Mesothelial cell of epicardium (in vitro differentiated cells): ENCODE measurements at places on chromosomes 13 and 19. TPM values are rescaled to one million over a fixed set of nuclear protein-coding genes. Genes with fewer than 3 reads are reported as not detected.

The ZNF492 gene
- total RNA-seq = not detected in 3 replicates

The PRX gene
- 4.7 to 5.2 TPM (median 5.2 TPM) in 3 replicates for total RNA-seq

The CPB2 gene
- not detected in 3 replicates for total RNA-seq

The RAD23A gene
- 78.6 to 87.4 TPM (median 80.7 TPM) in 3 replicates for total RNA-seq

The MKNK2 gene
- total RNA-seq = 92.6 to 97.1 TPM (median 95.9 TPM) in 3 replicates

The PSG11 gene
- total RNA-seq = not detected in 3 replicates

The WTIP gene
- 42.3 to 45.9 TPM (median 42.5 TPM) in 3 replicates for total RNA-seq

The SRRM5 gene
- total RNA-seq = 0.36 to 0.63 TPM (median 0.58 TPM) in 3 replicates

The CYP2S1 gene
- 12.8 to 15.5 TPM (median 13.2 TPM) in 3 replicates for total RNA-seq

The NTN5 gene
- total RNA-seq = 6.8 to 7.3 TPM (median 7.1 TPM) in 3 replicates

The SHISA7 gene
- total RNA-seq = 0.04 TPM in 1 of 3 replicates, not detected in the others

The PSG2 gene
- total RNA-seq = not detected in 3 replicates

The PALM gene
- 80.5 to 87.1 TPM (median 86.9 TPM) in 3 replicates for total RNA-seq

The PODNL1 gene
- total RNA-seq = 0.20 to 1.0 TPM (median 0.75 TPM) in 3 replicates

The ZNF530 gene
- 4.8 to 6.1 TPM (median 6.0 TPM) in 3 replicates for total RNA-seq

The ANO8 gene
- 42.1 to 43.7 TPM (median 43.5 TPM) in 3 replicates for total RNA-seq

The NLRP7 gene
- total RNA-seq = 0.07 to 0.09 TPM in 2 of 3 replicates, not detected in the other

The TMEM145 gene
- total RNA-seq = 0.25 to 0.92 TPM (median 0.42 TPM) in 3 replicates

The PSMD8 gene
- total RNA-seq = 131 to 144 TPM (median 135 TPM) in 3 replicates

The RBM26 gene
- 82.0 to 87.3 TPM (median 84.9 TPM) in 3 replicates for total RNA-seq

The HIPK4 gene
- 0.20 to 0.32 TPM (median 0.31 TPM) in 3 replicates for total RNA-seq

The CGB3 gene
- total RNA-seq = not detected in 3 replicates

The EGLN2 gene
- 107 to 109 TPM (median 108 TPM) in 3 replicates for total RNA-seq
